ENCODE measurements at places on chromosomes 4 and X. TPM values are rescaled to one million over a fixed set of nuclear protein-coding genes. Genes with fewer than 3 reads are reported as not detected.

Gene SHROOM4
- 7.9 TPM for total RNA-seq

Gene IBSP
- total RNA-seq, result not detected

Gene PAGE2B
- total RNA-seq, result not detected

Gene ANOS1
- 68.5 TPM for total RNA-seq

- DNase-seq, result no peak
Observed at GRCh38 chr4:24700118-24700517, 95.3 kb upstream of the SOD3 start.

- no peak for DNase-seq
Observed at GRCh38 chr4:17328141-17328815, 183.6 kb downstream of the QDPR start.

DNA sequence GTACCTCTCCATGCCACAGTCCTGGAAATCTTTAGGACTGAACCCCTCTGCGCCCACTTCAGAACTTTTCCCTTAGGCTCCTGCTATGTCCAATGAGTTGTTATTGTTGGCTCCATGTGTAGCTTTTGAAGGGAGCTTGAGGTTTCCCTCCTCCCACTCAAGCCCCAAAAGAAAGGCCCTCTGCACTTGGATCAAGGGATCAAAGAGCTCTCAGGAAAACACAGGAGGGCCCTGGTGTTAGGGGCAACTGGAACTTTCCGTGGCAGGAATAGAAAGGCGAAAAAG, 135.0 kb downstream of the RASL11B start:
- no peak for DNase-seq

DNA sequence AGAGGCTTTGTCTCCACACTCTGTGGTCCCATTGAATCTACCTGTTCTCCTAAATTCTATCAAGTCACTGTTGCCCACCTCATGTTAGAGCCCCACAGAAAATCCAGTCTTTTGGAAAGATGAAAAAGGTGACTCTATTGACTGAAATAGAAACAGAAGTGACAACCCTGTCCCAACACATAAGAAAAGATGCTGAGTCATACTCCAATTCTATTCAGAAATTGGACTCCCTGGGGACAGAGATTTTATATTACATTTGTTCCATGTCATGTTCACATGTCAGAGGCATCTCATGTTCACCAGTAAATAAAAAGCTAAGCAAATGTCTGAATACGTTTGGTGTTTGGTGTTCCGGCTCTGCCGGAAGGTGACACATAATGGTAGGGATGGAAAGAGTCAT, 2.9 kb upstream of the GRPR start:
- DNase-seq, result no peak

- peak; percentile 70 for DNase-seq
Observed at GRCh38 chr4:168846414-168846813, 163.6 kb downstream of the CBR4 start.

DNA sequence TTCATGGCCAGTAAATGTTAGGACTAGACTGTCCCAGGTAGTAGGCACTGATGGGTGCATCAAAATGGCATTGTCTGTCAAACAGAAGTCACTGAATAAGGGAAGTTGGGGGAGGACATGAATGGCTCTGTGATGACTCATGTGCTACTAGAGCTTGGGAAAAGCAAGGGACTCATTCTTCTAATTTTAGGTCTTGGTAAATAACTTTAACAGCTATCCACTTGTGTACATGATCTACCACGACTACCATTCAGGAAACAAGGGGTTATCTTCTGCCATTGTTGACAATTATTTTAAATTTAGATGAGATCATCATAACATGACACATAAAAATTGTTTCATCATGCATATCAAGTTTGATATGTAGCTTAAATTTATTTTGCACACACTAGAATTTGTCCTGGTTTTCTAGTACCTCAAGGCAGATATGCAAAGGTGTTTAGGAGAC, 6.3 kb downstream of the AREG start:
- peak; percentile 21 for DNase-seq

DNA sequence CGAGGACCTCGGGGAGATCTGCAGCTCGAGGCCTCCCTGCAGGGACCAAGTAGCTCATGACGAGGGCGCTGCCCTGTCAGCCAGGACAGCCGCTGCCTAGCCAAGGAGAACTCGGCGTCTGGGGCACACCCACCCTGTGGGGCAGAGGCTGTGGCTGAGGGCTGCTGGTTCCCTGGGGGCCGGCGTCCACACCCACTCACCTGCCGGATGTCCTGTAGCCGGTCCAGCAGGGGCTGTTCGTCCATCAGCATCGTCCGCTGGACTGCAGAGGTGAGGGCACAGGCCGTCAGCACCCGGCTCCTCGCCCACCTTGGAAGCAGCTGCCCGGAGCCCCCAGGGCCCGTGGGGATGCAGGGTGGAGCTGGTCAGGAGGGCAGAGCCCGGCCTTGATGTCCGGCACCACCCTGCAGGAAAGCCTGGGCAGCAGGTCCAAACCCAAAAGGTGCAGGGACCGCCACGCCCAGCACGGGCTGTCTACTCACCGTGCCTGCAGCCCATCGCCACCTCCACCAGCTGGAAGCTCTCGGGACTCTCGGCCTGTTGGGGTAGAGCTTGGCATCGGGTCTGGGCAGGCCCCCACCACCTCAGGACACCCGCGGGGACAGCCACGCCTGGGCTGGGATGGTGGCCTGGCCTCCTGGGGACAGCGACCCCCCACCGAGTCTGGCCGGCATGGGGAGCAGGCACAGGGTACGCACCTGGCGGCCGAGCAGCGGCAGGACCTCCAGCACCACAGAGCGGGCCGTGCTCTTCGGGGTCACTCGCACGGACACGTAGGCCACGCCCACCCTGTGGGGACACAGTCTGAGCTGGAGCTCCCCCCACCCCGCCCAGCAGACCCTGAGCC, 6.9 kb downstream of the DGKQ start:
- no peak for DNase-seq

DNA sequence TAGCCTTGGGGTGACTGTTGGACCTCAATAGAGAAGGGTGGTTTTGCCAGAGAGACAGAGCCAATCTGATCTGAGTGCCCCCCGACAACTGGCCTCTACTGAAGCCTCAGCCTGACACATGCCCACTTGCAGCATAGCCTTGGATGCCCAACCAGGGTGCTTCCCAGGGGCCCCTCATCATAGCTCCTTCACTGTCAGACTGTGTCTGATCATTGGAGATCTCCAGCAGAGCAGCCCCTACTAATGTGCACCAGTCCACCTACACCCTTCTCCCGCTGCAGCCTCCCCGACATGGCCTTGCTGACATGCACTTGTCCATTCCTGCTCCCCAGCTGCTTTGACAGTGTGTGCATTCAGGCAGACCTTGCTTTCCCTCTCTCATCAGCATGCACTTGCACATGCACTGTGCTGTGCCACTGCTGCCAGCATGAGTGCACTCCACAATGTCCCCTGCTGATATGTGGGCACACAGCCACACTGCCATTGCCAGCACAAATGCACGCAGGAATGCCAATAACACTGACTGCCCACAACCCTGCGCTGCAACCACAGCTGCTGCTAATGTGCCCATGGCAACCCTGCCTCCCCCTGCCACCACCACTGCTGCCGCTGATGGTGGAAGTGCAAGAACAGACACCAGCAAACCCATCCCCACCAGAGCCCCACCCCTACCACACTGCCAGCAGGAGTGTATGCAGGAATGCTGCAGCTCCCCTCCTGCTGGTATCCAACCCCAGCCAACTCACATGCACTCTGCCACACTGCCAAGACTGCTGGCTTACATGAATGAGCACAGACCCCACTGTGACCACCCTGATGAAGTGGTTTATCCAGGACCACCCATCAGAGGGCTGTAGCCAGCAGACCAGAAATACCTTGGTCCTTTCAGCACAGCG, 68.1 kb upstream of the ZMAT1 start:
- DNase-seq, result peak; percentile 54

DNA sequence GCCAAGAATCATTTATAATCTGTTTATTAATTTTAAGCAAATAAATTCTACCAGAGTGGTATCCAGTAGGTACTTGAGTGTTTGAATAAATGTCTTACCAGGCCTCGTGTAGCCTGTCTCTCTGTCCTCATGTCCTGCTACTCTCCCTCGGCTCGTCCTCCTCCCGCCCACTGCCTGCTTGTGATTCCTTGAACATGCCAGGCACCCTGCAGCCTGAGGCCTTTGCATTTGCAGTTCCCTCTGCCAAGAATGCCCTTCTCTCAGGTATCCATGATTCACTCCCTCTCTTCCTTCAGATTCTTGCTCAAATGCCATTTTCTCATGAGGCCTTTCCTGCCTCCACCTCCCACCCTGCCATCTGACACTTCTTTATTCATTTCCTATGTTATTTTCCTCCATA, 209.7 kb upstream of the PRPS2 start:
- no peak for DNase-seq

DNA sequence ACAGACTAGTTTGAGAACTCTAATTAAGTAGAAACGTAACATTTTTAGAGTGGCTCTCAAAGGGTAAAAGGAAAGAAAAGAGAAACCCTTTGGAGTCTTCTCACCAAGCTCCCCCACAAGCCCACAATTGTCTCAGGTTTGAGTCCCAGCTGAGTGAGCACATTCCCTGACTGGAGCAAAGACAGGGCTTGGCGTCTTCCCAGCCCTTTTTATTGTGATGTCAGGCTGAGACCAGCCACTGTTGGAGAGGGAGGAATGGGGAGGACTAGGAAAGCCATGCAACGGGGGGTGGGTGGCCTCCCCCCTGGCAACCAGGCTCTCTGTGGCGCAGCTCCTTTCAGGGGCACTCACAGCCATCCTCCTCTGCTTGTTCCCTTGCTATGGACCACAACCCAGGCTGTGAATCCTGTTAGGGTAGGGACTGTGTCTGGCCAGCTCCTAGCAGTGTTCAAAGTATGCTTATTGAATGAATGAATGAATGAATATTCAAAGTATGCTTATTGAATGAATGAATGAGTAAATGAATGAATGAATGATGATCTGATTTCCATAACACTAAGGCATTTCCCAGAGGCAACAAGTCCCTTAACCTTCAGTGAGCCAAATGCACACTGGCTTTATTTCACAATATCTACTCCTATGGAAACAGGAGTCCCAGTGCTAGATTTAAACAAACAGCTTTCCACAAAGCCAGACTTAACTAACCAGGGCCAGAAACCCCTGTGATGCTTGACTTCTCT, 413.3 kb downstream of the MID1IP1 start:
- no peak for DNase-seq

GRCh38 chrX:9401051-9401450, 63.8 kb upstream of the TBL1X start:
- DNase-seq, result no peak
